Left lung (tissue), 14 donors: ENCODE measurements at places on chromosomes 5 and 9. TPM values are rescaled to one million over a fixed set of nuclear protein-coding genes. Genes with fewer than 3 reads are reported as not detected.

GRCh38 chr5:109898269-109899162 lies 208.8 kb downstream of the MAN2A1 start:
- no peak for DNase-seq

DNA sequence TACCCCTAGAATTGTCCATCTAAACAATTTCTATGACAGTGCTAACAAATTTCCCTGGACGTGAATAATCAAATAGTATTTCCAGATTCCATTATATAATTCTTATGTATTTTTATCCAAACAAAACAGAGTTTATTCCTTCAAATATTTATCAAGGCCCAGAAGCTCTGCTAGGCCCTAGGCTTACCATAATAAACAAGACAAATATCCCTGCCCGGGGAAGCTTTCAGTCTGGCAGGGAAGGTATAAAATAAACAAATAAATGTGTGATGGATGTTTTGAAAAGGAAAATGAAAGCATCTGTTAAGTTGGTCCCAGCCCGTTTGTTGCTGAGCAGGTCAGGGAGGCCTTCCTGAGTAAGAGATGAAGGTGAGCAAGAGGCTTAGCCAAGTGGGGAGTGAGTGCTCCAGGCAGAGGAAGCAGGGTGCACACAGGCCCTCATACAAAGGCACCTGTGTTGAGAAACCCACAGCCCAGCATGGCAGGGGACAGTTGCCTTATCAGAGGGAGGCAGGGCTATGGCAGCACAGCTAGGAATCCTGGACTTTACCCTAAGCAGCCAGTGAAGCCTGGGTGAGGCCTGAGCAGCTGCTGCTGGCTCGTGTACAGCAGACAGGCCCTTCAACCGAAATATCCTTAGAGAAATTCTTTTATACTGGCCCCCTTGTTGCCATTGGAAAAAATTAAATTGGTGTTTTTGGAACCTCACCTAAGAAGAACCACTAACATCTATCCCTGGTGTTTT lies 7.7 kb upstream of the SLC35D2 start:
- DNase-seq = no peak

Gene ADAMTS16
- 0.29 TPM for total RNA-seq

DNA sequence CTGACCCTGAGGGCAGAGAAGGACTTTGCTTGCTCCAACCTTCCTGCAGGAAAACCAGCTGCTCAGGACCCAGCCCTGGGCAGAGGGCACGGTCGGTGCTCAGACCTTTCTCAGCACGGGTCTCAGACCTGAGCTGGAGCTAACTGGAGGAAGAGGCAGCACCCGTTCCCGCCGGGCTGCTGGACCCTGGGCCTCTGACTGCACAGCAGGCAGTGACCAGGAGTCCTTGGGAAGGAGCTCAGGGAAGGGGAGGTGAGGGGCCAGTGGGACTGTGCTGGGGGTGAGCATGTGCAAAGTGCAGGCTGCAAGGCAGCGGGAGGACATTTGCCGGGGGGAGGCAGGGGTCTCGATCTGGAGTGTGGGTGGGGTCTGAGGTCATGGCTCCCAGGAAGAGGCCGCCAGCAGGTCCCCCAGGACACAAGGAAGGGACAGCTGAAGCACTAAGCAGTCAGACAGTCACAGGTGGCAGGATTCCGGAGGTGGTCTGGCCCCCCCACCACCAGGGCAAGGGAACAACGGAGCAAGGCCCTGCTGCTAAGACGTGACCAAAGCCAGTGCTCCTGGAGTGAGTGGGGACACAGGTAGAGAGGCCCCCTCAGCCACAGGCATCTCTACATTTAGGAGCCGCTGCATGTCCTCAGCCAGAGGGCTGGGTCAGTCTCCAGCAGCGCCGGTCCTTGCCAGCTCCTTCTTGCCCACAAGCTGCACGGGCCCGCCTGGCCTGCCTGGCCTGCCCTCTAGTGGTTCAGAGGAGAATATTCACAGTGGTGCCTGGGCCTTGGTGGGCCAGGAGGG lies 4.8 kb upstream of the DPM2 start:
- DNase-seq = no peak

DNA sequence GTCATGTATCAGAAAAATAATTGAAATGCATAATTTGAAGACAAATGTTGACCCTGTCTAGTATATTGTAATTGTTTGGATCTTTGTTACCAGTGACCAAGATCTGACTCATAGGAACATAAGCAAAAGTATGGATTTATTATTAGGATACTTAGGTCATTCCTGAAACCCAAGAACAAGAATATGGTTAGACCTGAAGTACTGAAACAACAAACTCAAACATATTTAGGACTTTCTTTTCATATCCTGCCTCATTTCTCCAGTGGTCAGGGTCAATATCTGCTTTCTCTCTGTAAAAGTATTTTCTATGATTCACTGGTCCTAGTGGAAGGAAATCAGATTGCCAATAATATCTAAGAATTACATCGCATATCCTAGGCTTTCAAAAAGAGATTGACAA lies 1937.1 kb upstream of the WWC1 start:
- no peak for DNase-seq

- DNase-seq = no peak
Measured at GRCh38 chr5:111345731-111346130, 121.5 kb downstream of the CAMK4 start.

- DNase-seq = no peak
Measured at GRCh38 chr5:175821790-175822211, 49.6 kb upstream of the CPLX2 start.

DNA sequence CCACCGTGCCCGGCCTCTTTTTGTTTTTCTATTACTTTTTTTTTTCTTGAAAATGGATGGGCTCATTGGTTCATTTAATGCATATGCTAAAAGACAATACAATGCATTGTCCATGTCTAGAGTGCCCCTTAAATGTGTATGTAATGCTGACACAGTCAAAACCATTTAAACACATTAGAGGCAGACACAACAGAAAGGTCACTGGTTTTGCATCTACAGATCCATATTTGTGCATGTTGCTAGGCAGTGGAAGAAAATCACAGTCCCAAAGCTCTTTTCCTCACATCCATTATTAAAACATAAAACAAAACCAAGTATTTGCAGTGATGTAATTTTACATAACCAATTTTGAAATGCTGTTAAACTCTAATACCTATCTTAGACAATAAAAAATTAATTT lies 389.0 kb downstream of the TAF11L14 start:
- no peak for DNase-seq

GRCh38 chr5:28305891-28306290 lies 1267.5 kb upstream of the CDH9 start:
- no peak for DNase-seq

- DNase-seq = no peak
Measured at GRCh38 chr5:4977416-4978110, 162.6 kb upstream of the ADAMTS16 start.

- DNase-seq = no peak
Measured at GRCh38 chr5:145859897-145860296, 12.9 kb downstream of the GRXCR2 start.

Gene STKLD1
- total RNA-seq = 0.82 TPM

- peak; percentile 53 for DNase-seq
Measured at GRCh38 chr9:135666534-135667462, 3.7 kb downstream of the LCN9 start.

- no peak for DNase-seq
Measured at GRCh38 chr5:159833088-159833487, 83.2 kb upstream of the ADRA1B start.

Gene VCAN
- total RNA-seq = 217 TPM

Gene OCLN
- total RNA-seq = 124 TPM

GRCh38 chr5:77168161-77168878 lies 42.2 kb upstream of the PDE8B start:
- peak; percentile 28 for DNase-seq

GRCh38 chr5:6448622-6449464 lies at the start of gene UBE2QL1:
TSS of gene UBE2QL1 (plus strand) at chr5:6448859. CDS start at chr5:6448894, 35 bp downstream.
- no peak for DNase-seq

Gene PCDHGA1
- 0.38 TPM for total RNA-seq

Gene OMD
- total RNA-seq = 2.4 TPM

DNA sequence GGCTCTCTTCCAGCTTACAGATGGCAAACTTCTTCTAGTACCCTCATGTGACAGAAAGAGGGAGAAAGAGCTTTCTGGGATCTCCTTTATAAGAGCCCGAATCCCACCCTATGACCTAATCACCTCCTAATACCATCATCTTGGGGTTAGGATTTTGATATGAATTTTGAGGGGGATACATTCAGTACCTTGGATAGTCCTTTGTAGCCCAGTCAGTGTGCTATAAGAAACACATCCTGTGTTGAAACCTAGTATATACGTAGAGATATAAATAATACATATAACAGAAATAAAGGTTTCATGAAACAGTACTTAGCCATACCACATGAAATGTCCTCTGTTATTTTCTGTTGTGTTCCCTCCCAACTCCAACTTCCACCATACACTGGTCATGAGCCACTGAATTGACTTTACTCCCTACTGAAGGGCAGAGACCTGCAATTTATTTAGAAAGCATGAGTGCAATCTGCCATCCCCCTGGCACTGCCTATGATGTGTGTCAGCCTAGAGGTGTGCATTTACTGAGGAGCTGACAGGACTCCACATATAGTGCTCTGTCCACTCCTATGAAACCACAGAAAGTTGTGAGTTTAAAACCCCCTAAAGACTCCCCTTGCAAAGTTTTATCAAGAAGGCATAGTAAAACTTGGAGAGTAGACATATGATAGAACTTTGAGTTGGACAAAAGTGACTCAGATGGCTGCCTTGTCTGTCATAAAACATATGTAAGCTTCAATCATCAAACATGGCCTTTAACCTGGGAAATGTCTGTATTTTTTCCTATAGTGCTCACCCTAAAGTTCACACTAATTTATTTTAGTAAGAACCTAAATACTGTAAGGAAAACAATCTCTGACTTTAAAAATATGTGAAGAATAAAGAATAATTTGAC lies 12.8 kb downstream of the PIP5K1B start:
- DNase-seq = no peak

Gene FBLL1
- total RNA-seq = not detected
